ENCODE measurements at places on chromosomes 6 and 20.
A peak's percentile ranks its signal among the peaks of the same experiment; 100 is the strongest.

DNA sequence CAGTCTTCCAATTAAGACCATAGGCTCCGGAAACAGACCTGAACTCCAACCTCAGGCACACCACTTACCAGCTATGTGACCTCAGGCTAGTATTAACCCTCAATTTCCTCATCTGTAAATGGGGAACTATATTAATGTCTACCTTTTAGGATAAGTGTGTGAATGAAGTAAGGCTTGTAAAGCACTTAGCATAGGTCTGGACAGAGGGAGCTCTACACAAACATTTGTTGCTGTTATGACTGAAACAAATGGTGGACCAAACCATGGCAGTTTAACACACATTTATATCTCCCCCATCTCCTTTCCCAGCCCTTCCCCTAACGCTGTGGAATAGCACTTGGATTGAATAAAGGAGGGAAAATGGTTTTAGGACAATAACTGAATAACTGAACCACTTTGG is 48.7 kb downstream of the TSHZ2 start:
- DNase-seq = no peak

DNA sequence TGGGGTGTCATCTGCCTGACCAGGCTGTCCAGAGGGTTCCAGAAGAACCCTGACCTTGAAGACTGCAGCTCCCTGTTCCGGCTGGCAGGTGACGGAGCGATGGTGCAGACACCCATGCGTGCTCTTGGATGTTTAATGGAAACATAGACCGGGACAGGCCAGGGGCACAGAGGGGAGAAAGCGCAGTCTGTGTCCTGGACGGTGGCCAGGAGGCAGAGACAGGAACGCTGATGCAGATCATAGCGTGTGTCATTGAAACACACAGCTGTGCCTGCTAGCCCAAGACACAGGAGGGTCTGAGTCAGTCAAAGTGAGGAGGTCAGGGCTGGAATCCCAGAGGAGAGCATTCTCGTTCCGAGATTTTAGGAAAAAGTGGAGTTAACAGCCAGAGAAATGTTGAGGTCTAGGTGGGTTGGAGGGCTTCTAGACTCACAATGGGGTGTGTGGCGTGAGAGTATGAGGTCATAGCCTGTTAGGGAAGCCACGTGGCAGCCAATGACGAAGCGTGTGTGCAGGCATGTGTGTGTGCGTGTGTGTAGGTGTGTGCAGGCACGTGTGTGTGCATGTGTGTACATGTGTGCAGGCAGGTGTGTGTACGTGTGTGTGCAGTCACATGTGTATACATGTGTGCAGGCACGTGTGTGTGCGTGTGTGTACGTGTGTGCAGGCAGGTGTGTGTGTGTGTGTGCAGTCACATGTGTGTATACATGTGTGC is 167.0 kb downstream of the ERMARD start:
- no peak for DNase-seq

DNA sequence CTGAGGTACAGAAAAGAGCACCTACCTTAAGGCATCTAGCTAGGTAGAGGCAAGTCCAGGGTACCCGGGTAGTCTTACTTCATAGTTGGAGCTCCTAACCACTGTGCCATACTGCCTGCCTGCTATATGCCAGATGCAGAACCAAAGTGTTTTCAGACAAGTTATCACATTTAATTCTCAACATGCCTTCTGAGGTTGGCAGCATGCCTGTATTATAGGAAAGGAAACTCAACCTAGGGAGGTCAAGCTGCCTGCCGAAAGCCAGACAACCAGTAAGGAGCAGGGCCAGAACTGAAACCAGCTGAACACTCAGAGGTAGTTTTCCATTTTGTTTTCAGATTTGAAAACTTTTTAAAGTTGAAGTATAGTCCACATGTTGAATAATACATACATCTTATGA is 5.4 kb downstream of the CTNNBL1 start:
- DNase-seq = no peak

GRCh38 chr6:2378891-2379652 is 133.7 kb upstream of the GMDS start:
- DNase-seq = no peak

DNA sequence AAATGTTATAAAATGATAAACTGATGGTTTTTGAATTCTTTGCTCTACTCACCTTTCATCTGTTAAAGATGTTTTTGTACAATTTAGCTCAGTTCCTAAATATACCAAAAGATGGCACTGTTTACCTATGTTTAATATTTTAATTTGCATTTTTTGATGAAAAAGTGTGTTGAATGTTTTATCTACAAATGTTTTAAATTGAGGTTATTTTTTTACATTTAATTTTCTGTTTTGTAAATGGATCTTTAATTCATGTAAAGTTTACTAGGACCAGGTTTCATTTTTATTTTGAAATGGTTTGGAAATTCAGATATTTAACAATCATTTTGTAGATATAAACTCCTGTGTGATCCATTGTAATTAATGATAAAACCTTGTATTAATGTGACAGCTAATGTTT is 30.0 kb downstream of the CDKAL1 start:
- peak; percentile 49 for DNase-seq

GRCh38 chr6:167984876-167985604 is 12.4 kb upstream of the KIF25 start:
- DNase-seq = no peak

DNA sequence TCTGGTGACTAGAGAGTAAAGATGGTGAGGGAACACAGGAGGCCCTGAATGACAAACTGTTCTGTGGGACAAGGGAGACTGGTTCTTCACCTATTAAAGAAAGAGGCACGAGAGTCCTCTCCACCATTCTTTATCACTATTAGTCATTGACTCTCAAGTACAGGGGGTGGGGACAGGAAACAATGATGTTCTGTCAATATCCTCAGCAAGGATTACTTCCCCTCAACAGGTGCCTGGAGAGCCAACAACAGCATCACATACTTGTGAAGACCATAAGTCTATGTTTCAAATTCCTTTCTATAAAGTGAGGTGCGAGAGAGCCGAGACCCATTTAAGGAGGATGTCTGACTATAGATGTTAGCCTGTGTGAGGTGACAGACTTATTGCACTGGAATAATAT is 72.4 kb upstream of the TBC1D7 start:
- no peak for DNase-seq

DNA sequence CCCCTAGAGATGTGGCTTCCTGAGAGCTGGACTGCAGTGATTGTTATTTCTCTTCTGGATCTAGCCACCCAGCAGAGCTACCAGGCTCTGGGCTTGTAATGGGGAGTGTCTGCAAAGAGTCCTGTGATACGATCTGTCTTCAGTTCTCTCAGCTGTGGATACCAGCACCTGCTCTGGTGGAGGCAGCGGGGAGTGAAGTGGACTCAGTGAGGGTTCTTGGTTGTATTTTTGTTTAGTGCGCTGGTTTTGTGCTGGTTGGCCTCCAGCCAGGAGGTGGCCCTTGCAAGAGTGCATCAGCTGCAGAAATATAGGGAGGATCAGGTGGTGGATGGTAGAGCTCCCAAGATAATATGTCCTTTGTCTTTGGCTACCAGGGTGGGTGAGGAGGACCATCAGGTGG is 33.7 kb downstream of the PAX1 start:
- no peak for DNase-seq

- DNase-seq = no peak
Measured at GRCh38 chr6:53216301-53216700, 67.7 kb upstream of the GCM1 start.

GRCh38 chr20:14877301-14878028 is 540.1 kb upstream of the FLRT3 start:
- DNase-seq = no peak

- DNase-seq = peak; percentile 8
Measured at GRCh38 chr6:41278699-41279405, 7.6 kb downstream of the TREM1 start.

- no peak for DNase-seq
Measured at GRCh38 chr6:112049996-112050395, 3.9 kb upstream of the CCN6 start.

DNA sequence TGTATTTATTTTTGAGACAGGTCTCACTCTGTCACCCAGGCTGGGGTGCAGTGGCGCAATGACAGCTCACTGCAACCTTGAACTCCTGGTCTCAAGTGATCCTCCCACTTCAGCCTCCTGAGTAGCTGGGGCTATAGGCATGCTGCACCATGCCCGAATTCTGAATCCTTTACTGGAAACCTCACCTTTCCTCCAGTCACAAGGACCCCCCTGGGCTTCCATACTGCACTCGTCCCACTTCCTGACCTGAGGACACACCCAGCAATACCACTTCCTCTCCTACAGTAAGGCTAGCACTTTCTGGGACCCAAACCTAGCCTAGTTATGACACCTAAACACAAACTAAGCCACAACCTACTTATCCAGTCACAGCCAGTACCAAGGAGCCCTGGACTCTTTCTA is 68.2 kb downstream of the FAM217A start:
- no peak for DNase-seq
